Left lung (tissue), 14 donors: ENCODE measurements at places on chromosomes 2 and 18. TPM values are rescaled to one million over a fixed set of nuclear protein-coding genes. Genes with fewer than 3 reads are reported as not detected.

The RAB27B gene
- 66.6 TPM for total RNA-seq

The GALR1 gene
- not detected for total RNA-seq

The STAT4 gene
- total RNA-seq, result 4.4 TPM

The SNED1 gene
- 48.2 TPM for total RNA-seq

The RSAD2 gene
- 12.5 TPM for total RNA-seq

The NHEJ1 gene
- 14.0 TPM for total RNA-seq

The HOXD12 gene
- total RNA-seq, result not detected

The CABYR gene
- total RNA-seq, result 2.9 TPM

The LONRF2 gene
- total RNA-seq, result 3.1 TPM

The ATIC gene
- 98.2 TPM for total RNA-seq

The LOXHD1 gene
- total RNA-seq, result 0.76 TPM

The DCDC2C gene
- not detected for total RNA-seq

The TYW5 gene
- total RNA-seq, result 6.2 TPM

The NDC80 gene
- 1.7 TPM for total RNA-seq

The RNF125 gene
- 6.1 TPM for total RNA-seq

The CPLX4 gene
- total RNA-seq, result not detected
